B cell (primary cell): ENCODE measurements at places on chromosomes 4 and X. TPM values are rescaled to one million over a fixed set of nuclear protein-coding genes. Genes with fewer than 3 reads are reported as not detected.
A peak's percentile ranks its signal among the peaks of the same experiment; 100 is the strongest.

MYOZ2 gene
- total RNA-seq = not detected in 2 replicates

ZC4H2 gene
- total RNA-seq = 10.9 and 14.1 TPM in 2 replicates

ZIC3 gene
- total RNA-seq = not detected in 2 replicates

FDCSP gene
- total RNA-seq = not detected in 2 replicates

FREM3 gene
- not detected in 2 replicates for total RNA-seq

DNA sequence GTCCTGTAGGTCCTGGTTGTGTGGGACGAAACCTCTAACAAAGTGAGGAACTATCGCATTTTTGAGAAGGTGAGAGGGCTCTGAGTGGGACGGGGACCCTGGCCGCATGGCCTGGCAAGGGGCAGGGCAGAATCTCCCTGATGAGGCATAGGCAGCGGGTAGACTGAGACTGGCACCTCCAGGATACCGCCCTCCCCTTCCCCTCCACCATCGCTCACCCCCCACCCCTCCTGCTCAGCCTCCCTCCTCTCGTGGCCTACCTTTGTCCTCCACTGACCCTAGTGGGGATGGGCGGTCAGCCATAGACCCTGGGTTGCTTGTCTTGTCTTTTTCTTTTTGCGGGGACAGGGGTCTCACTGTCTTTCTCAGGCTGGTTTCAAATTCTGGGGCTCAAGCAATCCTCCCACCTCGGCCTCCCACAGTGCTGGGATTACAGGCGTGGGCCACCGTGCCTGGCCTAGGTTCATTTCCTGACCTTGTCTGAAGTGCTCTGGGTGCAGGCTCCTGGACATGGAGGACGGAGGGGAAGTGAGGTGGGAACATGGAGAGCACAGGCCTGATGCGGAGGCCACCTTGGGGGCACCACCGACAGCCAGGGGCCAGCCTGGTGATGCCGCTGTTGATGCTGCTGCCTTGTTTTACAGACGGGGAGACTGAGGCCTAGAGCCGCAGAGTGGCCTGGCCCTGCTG, 10.5 kb upstream of the ADD1 start:
- H3K27me3 ChIP-seq = no peaks in the 10 kb centered on the region
- no peak for DNase-seq
- H3K36me3 ChIP-seq = peaks cover 63% of the 10 kb centered on the region
- H3K4me3 ChIP-seq = no peak overlapping the region

DNA sequence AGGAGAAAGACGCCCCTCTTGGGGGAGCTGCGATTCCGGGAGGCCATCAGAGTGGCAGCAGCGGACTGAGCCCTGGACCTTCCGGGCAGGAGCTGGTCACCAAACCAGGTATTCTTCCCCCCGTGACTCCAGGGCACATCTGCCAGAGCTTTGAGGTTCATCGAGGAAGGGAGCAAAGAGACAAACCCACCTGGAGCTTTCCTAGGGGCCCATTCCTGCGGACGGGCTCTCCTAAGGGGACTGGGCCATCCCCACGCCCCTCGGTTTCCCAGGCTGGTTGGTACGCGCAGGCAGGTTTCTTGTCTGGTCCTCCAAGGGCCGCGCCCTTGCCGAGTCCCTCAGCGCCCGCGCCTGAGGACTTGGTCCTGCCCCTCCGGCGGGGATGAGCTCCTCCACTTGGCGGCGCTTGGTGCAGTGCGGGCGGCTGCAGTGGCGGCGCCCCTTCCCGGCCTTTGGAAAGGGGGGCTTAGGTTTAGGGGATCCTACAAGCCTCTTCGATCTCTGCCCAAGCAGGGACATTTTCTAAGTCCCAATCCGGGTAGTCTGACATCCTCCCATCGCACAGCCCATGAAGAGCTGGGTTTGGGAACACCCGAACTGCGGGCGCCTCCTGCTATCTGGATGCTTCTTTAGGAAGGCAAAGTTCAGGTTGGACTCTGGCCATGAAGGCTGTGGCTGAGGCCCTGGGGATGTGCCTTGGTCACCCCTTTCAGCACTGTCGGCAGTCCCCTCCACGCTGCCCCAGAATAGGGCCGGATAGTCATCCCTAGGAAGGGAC, 538 bp downstream of the STBD1 start:
- no peak overlapping the region for H3K27ac ChIP-seq
- peak overlapping the region; percentile 49 for H3K4me3 ChIP-seq

- no peaks in the 10 kb centered on the region for H3K36me3 ChIP-seq
- H3K4me1 ChIP-seq = no peaks in the 10 kb centered on the region
- no peak for DNase-seq
- H3K27ac ChIP-seq = no peak overlapping the region
- H3K27me3 ChIP-seq = no peaks in the 10 kb centered on the region
These were observed 383.7 kb upstream of the ATOH1 start for GRCh38 chr4:93444860-93445259.

DNA sequence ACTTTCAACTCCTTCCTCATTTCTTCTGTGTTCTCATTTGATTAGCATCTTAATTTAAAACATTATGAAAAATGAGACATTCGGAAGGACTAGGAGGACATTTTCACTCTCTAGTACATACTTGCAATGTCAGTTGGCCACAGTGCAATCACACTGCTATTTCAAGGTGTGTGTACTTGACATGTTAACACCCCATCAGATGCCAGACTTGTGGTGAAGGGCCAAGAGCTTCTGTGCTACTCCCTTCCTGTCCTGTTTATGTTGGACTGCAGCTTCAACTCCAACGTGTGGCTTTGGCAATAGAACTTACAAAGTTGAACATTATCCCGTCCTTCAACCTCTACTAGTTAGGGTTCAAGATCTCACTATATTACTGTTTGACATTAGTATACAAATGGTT, 221.0 kb downstream of the PALLD start:
- no peaks in the 10 kb centered on the region for H3K27me3 ChIP-seq
- H3K4me3 ChIP-seq = no peak overlapping the region

GRCh38 chr4:142334931-142335330, 511.2 kb downstream of the INPP4B start:
- H3K4me3 ChIP-seq = no peak overlapping the region
- no peaks in the 10 kb centered on the region for H3K4me1 ChIP-seq
- H3K36me3 ChIP-seq = no peaks in the 10 kb centered on the region
- no peaks in the 10 kb centered on the region for H3K27me3 ChIP-seq
- DNase-seq = no peak
- H3K27ac ChIP-seq = no peak overlapping the region

GRCh38 chr4:128358913-128359279, 71.3 kb upstream of the PGRMC2 start:
- no peaks in the 10 kb centered on the region for H3K4me1 ChIP-seq
- H3K27me3 ChIP-seq = no peaks in the 10 kb centered on the region
- no peak for DNase-seq
- H3K36me3 ChIP-seq = no peaks in the 10 kb centered on the region

GRCh38 chr4:178556796-178557195, 1114.6 kb upstream of the AGA start:
- no peak overlapping the region for H3K4me3 ChIP-seq
- H3K27ac ChIP-seq = no peak overlapping the region
- H3K27me3 ChIP-seq = no peaks in the 10 kb centered on the region
- no peaks in the 10 kb centered on the region for H3K4me1 ChIP-seq
